ENCODE measurements at places on chromosomes 2 and 18. TPM values are rescaled to one million over a fixed set of nuclear protein-coding genes. Genes with fewer than 3 reads are reported as not detected.

The C2orf81 gene
- 9.8 TPM for total RNA-seq

The SLC9A4 gene
- 0.85 TPM for total RNA-seq

The C2orf15 gene
- 16.9 TPM for total RNA-seq

The TXNDC2 gene
- total RNA-seq: 0.11 TPM

The RGPD3 gene
- not detected for total RNA-seq

The STK25 gene
- 268 TPM for total RNA-seq

The ORC4 gene
- 28.4 TPM for total RNA-seq

The ADD2 gene
- 3.8 TPM for total RNA-seq

The SLC8A1 gene
- 13.5 TPM for total RNA-seq

The RPRD1A gene
- 34.2 TPM for total RNA-seq

The SOCS6 gene
- 20.9 TPM for total RNA-seq

The NEU2 gene
- not detected for total RNA-seq

The ACMSD gene
- total RNA-seq: not detected

The GPAT2 gene
- 11.0 TPM for total RNA-seq

The HRH4 gene
- total RNA-seq: 0.18 TPM

The GPR75 gene
- 1.8 TPM for total RNA-seq

The TEKT4 gene
- total RNA-seq: 0.15 TPM

The NT5C1B gene
- not detected for total RNA-seq

The MYO7B gene
- total RNA-seq: not detected

The NAT8 gene
- not detected for total RNA-seq

The PDE1A gene
- 0.30 TPM for total RNA-seq

The FAM161A gene
- 8.4 TPM for total RNA-seq

The CRYBA2 gene
- total RNA-seq: not detected

The BCL11A gene
- not detected for total RNA-seq

The ME2 gene
- total RNA-seq: 24.6 TPM

The CRYGC gene
- not detected for total RNA-seq

The GKN1 gene
- not detected for total RNA-seq

All from PC-9 (cell line).